ENCODE measurements at places on chromosomes 4 and X.

DNA sequence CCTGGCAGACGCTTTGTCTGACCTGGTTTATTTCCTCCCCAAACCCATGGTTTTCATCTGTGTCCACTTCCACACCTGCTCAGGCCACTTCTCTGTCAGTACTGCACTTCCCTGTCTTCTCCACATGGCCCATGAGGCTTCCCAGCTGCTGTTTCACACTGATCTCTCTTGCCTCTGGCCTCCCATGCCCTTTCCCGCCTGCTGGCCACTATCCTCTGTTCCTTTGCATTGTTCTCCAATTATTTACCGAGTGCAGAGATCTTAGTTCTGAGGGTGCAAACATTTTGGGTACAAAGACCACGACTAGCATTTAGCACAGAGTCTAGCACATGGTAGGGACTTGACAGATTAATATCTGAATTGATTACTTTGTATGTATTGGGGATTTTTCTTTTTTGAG is 174.8 kb upstream of the NPY2R start:
- no peak for DNase-seq

DNA sequence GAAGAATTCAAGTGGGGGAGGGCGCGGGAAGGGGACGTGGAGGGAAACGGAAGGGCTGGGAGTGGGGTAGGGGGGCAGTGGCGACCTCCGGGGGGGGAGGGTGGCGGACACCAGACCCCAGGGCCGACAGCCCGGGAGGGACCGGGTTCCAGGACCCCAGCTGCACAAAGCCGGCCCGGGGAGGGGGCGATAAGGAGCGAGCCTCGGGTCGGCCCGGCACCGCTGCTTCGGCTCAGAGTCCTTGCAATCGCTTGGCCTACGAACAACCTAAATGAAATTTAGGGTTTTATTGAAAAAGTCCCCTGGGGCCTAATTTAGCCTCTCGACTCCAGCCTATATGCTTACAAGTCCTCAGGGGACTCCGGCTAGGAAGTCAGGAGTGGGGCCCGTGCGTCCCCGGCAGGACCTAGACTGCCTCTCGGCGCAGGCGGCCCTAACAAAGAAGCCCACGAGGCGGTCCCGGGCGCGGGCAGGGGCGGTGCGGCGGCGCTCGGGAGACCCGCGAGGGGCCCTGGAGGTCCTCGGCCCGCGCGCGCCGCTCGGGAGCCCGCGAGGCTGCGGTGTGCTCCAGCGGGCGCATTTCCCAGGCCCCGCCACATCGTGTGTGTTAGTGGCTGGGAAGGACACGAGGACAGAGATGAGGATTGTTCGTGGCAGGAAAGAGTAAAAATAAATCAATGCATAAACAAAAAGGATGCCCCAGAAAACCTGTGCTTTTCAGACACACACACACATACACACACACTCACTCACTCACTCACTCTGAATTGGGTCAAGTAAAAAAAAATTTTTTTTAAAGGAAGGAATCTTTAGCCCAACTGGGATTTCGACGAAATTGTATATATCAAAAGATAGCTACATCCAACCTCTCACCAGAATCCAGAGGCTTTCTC is 70.0 kb downstream of the MGST2 start:
- no peak for DNase-seq

GRCh38 chr4:145909281-145909715 is 29.3 kb downstream of the ZNF827 start:
- no peak for DNase-seq

DNA sequence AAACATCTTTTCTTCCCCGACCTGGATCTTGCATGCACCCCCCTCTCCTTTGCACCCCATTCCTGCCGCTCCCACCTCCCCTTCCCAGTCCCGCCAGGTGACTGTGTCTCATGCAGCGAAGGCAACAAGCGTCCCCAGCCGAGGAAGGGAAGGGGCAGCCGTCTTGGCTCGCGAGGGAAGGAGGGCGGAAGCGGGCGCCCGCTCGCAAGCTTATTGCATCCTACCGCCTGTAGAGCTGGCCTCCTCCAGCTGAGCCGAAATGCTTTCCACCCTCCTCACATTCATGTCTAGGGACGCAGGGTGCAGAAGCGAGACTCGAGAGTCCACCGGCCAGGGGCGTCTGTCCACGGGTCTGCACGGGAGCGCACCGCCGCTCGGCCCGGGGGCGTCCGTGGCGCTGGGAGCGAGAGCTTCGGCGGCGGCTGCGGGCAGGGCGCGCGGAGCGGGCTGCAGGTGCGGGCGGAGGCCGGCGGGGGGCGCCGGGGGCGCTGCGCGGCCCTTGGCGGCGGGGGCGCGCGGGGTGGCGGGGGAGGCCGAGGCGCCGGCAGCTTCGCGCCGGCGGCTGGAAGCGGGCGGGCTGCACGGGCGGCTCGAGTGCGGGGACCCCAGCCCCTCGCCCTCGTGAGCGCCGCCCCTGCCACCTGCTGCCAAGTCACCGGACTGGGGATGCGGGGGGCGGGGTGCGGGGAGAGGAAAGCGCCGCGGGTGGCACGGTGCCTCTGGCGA is at the start of gene KCNIP4:
TSS of gene KCNIP4 (minus strand) at position 426 of the 726 bp plus-strand sequence.
- DNase-seq: no peak

DNA sequence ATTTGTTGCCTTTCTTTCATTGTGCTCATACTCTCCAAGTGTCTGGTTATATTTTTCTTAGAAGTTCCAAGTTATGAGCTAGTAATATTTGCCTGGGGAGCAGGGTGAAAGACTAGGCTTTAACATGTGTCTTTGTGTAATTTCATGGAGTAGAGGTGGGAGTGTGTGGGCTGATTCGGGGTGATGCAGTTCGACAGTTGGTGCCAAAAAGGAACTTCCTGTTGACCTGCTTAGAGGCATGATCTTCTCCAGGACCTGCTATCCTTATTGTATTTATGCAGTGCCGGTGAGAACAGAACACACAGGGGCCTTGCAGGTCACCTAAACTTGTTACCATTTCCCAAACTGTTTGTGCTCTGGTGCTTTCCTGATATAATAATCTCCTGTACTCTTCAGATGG is 21.2 kb downstream of the USP53 start:
- no peak for DNase-seq

- DNase-seq: no peak
Observed at GRCh38 chr4:145451895-145452294, 29.8 kb upstream of the SMAD1 start.

- DNase-seq: no peak
Observed at GRCh38 chr4:165754664-165755063, 118.4 kb upstream of the TLL1 start.

GRCh38 chr4:65973186-65973585 is 302.9 kb upstream of the EPHA5 start:
- DNase-seq: no peak

DNA sequence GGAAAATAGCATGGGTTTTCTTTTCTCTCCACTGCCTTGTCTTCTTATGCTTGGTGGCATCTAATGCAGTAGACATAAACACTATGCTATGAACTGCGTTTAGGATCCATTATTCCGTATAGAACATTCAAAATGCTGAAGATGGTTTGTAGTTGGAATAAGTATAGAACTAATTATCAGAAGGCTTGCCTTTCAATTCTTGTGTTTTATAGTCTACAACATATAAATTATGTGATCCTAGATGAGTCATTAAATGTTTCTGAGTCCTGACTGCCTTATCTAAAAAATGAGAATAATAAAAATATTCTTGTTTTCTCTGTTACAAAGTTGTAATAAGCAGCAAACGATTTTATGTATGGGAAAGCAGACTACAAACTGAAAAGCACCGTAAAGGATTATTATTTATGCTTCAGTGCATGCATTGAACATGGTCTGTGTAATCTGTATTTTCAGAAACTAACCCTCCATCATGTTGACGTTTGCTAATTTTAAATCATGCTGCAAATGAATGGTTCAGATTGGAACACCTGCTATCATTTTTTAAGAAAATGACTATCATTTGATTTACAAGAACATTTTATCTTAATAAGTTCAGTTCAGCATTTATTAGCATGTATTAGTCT is 335.9 kb upstream of the AADAT start:
- DNase-seq: no peak

DNA sequence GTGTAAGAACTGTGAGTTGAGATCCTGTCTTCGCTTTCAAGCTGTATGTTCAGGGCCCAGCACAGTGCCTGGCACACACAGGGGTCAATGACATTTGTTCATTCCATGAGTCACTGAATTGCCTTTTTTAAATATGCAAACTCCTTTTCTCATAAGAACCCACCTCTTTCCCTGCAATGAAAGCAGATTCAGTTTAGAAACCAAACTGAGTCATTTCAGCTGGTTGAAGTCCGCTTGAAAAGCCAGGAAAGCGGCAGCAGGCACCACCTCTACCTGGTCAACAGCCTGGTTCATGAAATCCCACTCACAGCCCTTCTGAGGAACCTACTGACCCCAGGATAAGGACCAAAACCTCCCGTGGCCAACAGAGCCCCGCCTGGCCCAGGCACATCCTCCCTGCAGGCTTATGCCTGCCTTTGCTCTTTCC is 4.5 kb upstream of the C1QTNF7 start:
- DNase-seq: no peak

DNA sequence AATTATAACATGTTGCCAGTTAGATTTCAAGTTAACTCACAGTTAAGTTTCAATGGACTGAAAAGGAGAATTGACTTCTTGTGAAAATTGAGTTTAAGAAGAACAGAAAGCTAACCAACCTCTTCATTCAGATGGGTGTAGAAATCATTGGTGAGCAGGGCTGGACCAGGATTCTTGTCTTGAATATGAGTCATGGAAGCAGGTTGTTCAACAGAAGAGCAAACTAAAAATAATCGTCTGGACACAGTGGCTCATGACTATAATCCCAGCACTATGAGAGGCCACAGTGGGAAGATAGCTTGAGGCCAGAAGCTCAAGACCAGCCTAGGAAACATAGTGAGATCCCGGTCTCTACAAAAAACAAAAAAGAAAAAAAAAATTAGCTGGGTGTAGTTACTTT is 98.2 kb downstream of the ARSJ start:
- DNase-seq: no peak

DNA sequence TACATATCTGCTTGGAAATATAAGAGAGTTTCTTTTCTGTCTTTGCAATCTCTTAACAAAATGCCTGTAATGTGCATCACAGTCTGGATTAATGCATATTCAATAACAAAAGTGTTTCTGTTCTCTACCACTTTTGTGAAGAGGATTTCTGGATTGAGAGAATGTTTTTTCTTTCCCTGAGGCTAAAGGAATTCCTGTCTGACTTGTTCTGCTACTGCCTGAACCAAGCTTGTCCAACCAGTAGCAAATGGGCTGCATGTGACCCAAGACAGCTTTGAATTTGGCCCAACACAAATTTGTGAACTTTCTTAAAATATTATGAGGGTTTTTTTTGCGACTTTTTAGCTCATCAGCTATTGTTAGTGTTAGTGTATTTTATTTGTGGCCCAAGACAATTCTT is 1133.9 kb downstream of the SH3BGRL start:
- DNase-seq: no peak

GRCh38 chr4:88177983-88178625 is 19.7 kb upstream of the ABCG2 start:
- DNase-seq: no peak

GRCh38 chr4:83046693-83047473 is 11.9 kb downstream of the COPS4 start:
- no peak for DNase-seq

DNA sequence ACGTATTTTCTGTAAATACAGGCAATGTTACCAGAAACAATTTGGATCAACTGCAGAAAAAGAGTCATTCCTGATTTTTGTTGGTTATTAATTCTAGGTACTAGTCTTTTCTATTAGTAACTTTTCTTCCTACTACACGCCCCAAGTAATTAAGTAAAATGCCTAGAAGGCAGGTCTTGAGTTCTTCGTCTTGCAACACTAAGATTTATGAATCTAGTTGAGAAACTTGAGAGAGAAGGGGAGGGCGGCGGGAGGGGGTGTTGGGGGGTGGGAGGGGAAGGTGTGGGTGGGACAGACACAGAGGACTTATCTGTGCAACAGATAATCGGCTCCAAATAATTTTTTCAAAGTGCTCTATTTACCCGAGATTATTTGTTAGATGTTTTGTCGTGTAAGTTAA is 3.0 kb downstream of the RAP2C start:
- no peak for DNase-seq

DNA sequence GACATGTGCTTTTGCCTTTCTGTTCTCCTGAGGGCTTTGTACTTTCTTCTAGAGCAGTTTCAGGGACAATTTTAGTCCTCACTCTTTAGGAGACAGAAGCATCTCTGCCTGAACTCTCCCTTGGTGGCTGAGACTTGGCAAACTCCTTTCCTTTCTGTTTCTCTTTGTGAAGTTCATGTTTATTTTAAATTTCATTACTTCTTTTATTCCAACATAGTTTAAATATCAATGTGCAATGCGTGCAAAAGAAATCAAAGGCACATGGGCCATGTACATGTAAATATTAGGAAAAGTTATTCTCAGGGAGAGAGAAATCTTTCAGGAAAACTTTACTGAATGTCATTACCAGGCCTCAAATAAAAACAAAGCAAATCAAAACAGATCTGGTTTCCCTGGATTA is 177.6 kb downstream of the RNF150 start:
- no peak for DNase-seq

- DNase-seq: no peak
Observed at GRCh38 chr4:152525878-152526277, 10.0 kb downstream of the FBXW7 start.

DNA sequence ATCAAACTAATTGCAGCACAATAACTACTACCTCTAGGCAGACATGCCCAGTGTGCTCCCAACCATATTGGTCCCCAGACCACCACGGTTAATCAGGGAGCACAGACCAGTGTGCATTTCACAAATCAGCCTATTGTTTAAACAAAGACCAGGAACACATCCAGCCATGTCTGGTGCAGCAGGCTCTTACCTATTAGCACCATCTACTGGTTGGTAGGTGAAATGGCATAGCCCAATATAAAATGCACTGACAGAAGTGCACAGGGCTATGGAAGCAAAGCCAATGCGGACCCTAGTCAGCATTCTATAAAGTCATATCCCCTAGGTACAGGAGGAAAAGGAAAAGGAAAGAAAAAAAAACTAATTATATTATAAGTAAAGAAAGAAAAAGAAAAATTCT is 15.5 kb upstream of the CYLC1 start:
- no peak for DNase-seq

DNA sequence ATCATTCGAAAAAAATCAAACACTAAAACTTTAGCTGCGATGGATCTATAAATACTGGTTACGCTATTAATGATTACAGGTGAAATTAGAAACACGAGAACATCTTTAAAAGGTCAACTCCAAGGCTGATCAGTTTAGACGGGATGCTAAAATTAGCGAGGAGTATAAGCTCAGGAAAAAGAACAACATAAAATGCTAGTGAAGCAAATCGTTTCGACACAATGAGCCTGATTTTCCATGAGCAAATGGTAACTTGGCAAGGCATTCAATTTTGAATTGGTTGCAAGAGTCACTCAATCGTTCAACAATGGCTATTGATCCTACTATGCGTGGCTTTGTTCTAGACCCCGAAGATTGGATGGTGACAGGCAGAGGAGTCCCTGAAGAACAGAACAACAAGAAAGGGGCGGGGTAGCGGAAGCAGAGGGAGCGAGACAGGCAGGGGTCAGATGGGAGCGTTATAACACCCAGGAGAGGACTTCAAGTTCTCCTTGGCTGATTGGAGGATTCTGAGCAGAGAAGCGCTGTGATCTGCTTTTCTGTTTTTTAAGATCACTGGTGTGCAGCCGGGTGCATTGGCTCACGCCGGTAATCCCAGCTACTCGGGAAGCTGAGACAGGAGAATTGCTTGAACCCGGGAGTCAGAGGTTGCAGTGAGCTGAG is 146.5 kb downstream of the RBM47 start:
- no peak for DNase-seq

- no peak for DNase-seq
Observed at GRCh38 chrX:131366407-131366806, 77.3 kb upstream of the IGSF1 start.

GRCh38 chr4:97593248-97593647 is 550.0 kb downstream of the STPG2 start:
- no peak for DNase-seq

Data from stimulated activated CD8-positive, alpha-beta memory T cell treated with anti-CD3 and anti-CD28 coated beads, Interleukin-12 subunit alpha, Interleukin-12 subunit beta, amount 100 ng/mL, for 1 hour (primary cell).